Fibroblast of skin of scalp (primary cell): ENCODE measurements at places on chromosomes 1 and 21.

DNA sequence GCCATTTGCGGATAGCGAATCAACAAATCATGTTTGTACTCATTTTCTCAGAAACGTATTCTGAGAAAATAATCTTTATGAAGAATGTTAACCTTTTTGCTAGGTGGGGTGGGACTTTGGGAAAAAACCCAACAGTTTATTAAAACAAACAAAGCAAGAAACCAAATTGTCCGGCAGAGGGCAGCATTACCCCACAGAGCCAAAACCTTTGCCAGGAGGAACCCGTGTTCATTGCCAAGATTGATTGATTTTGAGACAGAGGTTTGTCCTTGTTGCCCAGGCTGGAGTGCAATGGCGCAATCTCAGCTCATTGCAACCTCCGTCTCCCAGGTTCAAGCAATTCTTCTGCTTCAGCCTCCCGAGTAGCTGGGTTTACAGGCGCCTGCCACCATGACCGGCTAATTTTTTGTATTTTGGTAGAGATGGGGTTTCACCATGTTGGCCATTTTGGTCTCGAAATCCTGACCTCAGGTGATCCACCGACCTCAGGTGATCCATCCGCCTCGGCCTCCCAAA is 70.8 kb upstream of the RHOU start:
- DNase-seq: peak; percentile 67

DNA sequence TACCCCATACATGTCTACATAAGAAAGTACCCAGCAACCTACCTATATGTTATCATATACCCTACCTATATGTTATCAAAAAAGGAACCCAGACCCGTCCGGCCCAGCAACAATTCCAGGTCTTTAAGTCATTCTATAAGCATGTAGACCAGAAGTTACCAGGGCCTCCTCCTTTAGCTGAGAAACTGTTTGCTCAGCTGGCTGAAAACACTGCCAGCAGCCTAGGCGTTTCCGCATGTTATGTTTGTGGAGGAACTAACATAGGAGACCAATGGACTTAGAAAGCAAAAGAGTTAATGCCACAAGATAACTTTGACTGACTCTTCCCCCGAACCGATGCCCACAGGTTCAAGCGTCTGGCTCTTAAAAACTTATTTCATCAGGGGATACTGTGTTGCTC is 7.1 kb upstream of the ZNF678 start:
- DNase-seq: no peak

- DNase-seq: no peak
Measured at GRCh38 chr1:37399830-37400464, 74.4 kb upstream of the ZC3H12A start.

DNA sequence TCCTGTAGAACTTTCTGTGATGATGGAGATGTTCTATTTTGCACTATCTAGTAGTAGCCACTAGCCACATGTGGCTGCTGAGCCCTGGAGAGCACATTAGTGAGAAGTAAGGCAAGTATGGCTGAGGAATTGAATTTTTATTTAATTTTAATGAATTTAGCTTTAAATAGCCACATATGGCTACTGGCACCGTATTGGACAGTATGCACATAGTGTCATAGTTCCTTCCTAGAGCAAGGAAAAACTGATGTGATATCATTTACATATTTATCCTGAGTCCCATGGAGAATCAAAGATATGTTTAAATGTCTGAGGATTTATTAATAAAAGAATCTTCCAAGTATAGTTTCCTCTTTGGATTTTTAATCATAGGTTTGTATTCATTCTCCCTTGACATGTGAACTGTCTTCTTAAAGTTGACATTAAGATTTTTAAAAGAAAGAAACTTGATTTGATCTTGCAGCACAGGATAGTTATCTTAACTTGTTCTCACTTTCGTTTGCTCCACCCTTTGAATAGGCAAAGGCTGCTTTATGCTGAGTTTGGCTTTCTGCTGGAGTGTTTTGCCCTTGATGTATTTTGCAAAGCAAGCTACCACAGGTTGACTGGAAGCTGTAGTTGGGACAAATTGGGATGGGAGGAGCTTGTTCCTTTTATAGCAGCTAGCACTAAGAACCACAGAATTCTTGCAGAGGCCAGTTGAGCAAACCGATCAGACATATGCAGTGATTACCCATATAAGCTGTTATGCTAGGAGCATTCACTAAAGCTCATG is 129.7 kb downstream of the VPS13D start:
- no peak for DNase-seq

DNA sequence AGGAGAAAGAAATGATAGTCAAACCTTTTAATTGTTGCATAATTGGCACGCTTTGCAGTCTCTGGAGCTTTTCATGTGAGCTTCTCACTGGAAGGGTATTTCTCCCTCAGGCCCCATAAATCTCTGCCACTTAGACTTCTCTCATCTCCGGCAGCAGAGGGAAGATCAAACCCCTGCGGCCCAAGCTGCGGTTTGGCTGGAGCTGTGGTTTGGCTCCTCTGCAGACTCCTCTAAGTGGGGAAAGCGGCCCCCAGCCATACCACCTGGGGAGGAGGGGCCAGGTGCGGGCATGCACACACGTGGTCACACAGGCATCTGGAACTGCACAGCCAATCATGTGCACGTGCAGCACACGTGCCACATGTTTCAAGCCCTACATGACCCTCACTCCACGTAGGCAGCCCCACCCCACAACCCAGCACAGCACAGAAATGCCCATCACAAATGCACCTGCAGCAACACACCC is 58.3 kb downstream of the UBE2T start:
- peak; percentile 90 for DNase-seq

DNA sequence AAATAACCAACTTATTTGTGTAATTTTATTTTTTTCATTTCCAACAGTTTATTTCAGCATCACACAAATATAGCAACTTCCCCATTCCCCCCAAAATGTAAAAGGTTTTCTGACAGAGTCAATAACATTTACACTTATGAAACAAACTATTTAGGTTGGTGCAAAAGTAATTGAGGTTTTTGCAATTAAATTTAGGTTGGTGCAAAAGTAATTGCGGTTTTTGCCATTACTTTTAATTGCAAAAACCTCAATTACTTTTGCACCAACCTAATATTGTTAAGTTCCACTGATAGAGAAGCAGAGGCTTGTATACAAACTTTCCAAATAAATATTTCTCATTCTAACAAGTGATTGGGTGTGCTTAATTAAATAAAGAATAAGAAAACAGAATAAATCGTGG is 270.9 kb upstream of the DUSP10 start:
- DNase-seq: no peak

- no peak for DNase-seq
Measured at GRCh38 chr1:4603295-4604110, 50.9 kb upstream of the AJAP1 start.

- no peak for DNase-seq
Measured at GRCh38 chr21:20270365-20271055, 727.7 kb upstream of the NCAM2 start.

DNA sequence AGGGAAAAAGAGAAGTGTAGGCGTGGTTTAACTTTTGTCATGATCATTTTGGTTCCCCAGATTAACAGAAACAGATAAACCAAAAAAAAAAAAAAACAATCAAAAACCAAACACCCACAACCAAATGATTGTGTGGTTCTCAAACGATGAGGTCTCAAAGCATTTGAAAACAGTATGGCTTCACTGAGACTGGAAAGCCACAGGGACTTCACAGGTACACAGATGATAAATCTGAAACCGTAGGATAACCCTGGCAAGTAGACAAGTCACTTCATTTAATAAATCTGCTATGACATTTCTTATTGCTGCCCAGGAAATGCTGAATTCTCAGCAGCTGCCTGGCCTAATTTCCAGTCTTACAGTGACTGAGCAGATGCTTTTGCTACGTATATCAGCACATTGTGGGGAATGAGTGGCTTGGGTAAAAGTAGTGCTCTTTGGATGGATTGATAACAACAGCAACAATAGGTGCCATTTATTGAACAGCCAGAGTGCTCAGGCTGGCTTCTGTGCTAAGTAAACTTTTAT is 6.1 kb downstream of the ST6GALNAC3 start:
- no peak for DNase-seq

GRCh38 chr1:235563513-235564061 is 59.3 kb upstream of the B3GALNT2 start:
- no peak for DNase-seq

DNA sequence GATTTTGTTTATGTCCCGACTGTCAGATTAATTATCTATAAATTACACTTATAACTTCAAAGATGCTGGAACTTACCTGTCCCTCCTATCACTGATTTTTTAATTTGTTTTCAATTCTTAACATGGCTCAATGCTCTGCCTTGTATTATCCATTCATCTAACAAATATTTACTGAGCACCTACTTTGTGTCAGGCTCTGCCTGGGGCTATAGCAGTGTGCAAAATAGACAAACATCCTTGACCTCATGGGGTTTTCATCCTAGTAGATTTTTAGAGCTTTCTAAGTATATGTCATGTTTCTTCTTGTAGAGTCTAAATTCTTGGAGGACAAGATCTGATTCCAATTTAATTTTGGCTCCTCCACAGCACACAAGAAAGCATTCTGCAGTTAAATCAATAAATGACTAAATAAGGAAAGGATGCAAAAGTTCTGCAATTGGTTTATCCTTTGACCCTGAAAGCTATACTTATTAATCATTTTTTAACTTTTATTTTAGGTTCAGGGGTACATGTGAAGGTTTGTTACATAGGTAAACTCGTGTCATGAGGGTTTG is 10.8 kb upstream of the SMYD2 start:
- peak; percentile 84 for DNase-seq

- peak; percentile 95 for DNase-seq
Measured at GRCh38 chr1:170162459-170163246, 16.9 kb downstream of the NTMT2 start.

GRCh38 chr21:38804789-38805327 is 871 bp upstream of the ETS2 start:
- peak; percentile 62 for DNase-seq

DNA sequence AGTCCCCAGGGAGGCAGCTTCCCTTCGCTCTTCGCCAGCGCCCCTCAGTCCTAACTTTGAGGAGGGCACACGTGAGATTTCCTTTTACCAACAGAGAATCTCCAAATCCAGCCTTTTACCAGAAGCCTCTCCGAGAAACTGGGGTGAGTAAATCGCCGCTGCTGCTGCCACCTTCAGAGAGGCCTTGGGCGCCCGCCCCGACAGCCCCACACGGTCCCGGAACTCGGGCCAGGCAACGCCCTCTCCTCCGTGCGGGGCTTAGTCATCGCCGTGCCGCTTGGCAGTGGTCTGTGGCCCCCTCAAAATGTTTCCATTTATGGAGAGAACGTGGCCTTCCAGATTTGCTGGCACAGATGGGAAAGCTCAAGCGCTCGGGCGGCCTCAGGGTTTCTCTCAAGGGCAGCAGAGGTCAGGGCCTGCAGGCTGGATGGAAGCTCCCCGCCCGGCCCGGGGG is 41.4 kb upstream of the COL6A2 start:
- peak; percentile 96 for DNase-seq

DNA sequence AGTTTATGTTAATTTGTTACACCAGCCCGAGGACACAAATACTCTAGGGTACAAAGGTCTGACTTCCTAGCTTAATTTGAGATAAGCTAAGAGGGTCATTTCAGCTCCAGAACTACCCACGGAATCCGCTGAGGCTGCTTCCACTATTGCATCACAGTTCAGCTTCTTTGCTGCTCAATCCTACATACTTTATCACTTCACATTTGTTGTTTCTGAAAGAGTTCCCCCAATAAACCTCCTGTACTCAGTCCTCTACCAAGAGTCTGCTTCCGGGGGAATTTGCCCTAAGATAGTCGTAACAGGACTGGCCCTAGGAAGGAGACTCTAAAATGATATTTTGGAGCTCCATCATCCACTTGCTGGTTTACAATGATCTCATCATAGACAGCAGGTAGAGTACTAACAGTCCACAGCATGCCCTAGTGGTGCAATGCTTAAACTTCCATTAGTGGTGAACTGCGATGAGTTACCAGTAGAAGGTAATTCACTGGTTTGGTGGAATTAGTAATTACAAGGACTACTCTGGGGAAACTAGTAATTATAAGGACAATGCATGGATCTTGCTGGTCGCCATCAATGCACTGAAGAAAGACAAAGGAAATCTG is 229.3 kb downstream of the USH2A start:
- no peak for DNase-seq

GRCh38 chr1:162360237-162360873 is 16.3 kb downstream of the SPATA46 start:
- DNase-seq: no peak

DNA sequence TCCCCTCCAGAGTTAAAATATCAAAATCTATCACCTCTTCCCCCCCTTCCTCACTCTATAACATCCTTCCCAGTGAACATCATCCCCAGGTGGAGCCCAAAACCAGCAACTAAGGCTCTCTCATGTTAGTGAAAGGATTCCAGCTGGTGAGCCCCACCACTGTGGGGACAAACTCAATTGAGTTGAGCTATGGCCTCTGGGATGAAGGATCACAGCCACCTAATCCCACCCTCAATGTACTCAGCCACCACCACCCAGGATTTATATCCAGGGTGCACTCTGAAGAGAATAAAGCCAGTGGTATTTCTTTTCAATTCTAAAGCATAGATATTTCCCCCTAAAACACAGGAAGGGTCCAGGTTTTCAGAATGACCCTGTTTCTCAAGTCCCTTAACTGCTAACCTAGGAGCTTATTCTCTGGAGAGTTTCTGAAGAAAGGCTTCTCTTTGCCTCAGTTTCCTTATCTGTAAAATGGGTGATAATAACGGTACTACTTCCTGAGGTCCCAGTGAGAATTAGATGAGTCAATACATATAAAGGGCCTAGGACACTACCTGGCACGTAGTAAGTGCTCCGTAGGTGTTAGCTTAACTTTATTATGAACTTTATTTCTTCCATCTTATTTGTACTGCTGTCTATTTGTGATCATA is 15.6 kb upstream of the BOLA1 start:
- no peak for DNase-seq

- DNase-seq: peak; percentile 88
Measured at GRCh38 chr1:41681331-41682098, 197.0 kb upstream of the EDN2 start.

- peak; percentile 32 for DNase-seq
Measured at GRCh38 chr1:116334015-116334547, 39.0 kb upstream of the ATP1A1 start.

GRCh38 chr1:221806984-221807383 is 65.1 kb upstream of the DUSP10 start:
- no peak for DNase-seq

- no peak for DNase-seq
Measured at GRCh38 chr1:34784751-34785221, 3.8 kb downstream of the GJB3 start.

DNA sequence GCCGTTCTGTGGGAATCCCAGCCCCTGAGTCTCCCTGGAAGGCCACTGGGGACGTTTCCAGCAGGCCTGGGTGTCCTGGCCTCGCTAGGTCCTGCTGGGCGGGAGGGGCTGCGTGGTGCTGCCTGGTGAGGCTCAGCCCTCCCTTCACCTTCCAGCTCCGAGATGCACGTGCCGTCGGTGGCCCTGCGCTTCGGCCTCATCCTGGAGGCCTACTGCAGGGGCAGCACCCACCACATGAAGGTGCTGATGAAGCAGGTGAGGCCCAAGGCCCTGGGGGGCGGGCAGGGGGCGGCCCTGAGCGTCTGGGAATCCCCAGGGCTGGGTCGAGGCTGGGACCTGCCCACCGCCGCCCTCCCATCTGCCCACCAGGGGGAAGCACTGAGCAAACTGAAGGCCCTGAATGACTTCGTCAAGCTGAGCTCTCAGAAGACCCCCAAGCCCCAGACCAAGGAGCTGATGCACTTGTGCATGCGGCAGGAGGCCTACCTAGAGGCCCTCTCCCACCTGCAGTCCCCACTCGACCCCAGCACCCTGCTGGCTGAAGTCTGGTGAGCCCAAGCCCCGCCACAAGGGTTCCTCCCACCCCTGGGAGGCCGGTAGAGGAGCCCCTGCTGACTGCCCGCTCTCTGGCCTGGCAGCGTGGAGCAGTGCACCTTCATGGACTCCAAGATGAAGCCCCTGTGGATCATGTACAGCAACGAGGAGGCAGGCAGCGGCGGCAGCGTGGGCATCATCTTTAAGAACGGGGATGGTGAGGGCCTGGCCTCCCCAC is 70.3 kb downstream of the PIK3CD start:
- peak; percentile 20 for DNase-seq
